Osteocyte (in vitro differentiated cells): ENCODE measurements at places on chromosomes 11 and 22. TPM values are rescaled to one million over a fixed set of nuclear protein-coding genes. Genes with fewer than 3 reads are reported as not detected.

DNA sequence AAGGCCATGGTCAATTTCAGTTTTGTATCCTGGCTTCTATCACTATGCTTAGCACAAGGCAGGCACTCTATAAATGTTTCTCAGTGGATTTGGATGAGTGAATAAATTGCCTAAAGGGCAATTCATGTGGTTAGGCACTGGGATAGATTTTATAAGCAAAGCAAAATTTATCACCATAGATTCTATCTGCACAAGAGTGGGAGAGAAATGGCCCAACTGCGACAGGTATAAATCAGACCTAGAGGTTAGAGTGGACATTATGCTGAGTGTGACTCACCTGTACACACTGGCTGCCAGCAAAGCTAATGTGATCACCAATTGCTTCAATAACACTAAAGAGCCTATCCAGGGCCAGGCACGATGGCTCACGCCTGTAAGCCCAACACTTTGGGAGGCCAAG, 514.0 kb downstream of the BUD13 start:
- DNase-seq, result no peak

GRCh38 chr11:78465169-78465942, 47.7 kb upstream of the GAB2 start:
- no peak for DNase-seq

DNA sequence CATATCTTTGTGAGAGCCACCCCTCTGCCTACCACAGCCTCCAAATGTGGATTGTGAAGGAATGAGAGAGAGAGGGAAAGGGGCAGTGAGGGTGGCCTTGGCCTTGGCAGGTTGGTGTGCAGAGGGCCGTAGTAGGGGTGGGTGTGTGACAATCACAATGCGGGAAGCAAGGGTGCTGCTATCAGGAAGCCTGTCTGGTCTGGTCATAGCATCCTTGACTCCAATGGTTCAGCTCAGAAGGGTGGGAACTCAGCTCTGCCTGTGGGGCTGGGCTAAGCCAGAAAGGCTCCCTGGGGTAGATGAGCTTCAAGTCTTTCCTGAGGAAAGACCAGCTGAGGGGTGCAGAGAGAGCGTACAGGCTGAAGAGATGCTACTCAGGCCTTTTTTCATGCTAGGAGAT, 72.7 kb downstream of the RRM1 start:
- no peak for DNase-seq

- no peak for DNase-seq
Observed at GRCh38 chr11:61532134-61533038, 23.8 kb downstream of the LRRC10B start.

DNA sequence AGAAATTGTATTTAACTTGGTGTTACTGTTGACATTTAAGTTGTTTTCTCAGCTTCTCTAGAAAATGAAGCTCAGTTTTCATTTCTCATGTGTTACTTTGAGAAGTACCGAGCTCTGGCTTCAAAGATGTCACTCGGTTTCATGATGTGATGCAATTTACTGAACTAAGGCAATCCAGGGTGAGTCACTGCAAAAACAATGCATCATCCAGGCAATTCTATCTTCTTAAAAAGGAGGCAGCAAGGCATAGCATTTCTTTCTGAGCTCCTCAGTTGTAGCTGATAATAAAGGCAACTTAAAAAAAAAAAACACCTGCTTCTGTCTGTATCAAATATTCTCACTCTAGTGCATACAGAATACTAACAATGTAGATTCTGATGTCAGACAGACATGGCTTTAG, 91.1 kb upstream of the KCNA4 start:
- no peak for DNase-seq

The MRGPRX3 gene
- total RNA-seq, result not detected in 2 replicates
